ENCODE measurements at places on chromosomes 1 and 21.
A peak's percentile ranks its signal among the peaks of the same experiment; 100 is the strongest.

DNA sequence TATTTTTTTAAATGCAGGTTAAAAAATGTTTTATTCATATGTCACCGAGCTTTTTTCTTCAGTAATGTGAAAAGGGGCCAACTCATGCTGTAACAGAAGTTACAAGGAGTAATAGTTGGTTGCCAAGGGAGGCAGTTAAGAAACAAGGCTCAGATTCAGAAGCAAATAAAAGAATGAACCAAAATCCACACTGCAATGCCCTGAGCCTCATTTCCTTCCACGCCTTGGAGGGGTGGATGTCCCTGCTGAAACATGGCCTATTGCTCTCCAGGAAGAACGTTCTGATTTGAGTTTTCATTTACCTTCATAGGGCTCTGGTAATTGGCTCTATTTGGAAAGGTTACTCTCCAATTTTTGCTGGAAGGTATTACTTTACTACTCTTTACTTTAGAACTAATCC lies 24.4 kb downstream of the ALG14 start:
- no peak for DNase-seq

GRCh38 chr1:178945763-178946266 lies 74.9 kb upstream of the ANGPTL1 start:
- no peak for DNase-seq

GRCh38 chr1:192877283-192877886 lies 68.5 kb downstream of the RGS2 start:
- no peak for DNase-seq

- no peak for DNase-seq
Measured at GRCh38 chr1:81304187-81304586, 496.5 kb upstream of the ADGRL2 start.

DNA sequence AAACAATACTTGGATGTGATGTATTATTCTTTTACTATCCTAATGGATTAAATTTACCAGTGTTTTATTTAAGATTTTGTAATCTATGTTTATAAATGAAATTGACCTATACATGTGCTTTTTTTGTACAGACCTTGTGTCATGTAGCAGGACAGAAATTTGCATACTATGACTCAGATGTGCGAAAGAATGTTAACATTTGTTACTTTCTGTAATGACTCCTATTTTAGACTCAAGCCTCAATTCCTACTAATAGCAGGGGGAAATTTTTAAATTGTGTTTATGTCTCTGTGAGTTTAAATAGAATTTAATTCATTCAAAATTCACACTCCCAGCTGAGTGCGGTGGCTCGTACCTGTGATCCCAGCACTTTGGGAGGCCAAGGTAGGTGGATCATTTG lies 21.8 kb upstream of the RIMKLA start:
- no peak for DNase-seq

GRCh38 chr21:45868488-45868887 lies 113.1 kb upstream of the COL6A1 start:
- DNase-seq: no peak

DNA sequence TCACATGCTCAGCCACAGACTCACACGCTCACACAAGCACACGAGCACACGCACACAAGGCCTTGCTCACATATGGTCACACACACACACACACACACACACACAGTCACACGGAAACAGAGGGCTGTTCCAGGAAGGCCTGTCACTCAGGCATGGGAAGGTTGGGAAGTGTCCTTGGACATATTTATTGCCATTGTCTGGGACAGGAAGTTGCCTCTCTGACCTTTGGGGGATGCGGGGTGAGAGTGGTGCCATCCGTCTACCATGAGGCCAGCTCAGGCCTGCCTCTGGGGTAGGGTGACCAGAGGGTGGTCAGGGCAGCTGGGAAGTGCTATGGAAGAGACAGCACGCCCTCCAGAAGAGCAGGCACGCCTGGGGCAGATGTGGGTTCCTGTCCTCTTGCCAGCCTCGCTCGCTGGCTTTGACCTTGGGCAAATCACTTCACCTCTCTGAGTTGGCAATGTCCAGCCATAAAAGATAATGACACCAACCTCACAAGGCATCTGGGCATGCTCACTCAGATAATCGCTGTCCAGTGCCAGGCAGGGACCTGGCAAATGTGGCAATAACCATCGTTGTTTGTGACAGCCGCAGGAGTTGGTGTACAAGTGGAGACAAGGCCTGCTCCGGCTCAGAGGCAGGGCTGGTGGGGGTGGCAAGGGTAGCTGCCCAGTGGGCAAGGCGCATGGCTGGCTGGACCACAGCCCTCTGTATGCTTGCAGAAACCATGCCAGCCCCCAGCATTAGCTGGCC lies 8.0 kb upstream of the GUCA2A start:
- no peak for DNase-seq

GRCh38 chr1:172477741-172478140 lies 33.9 kb upstream of the PIGC start:
- no peak for DNase-seq

- no peak for DNase-seq
Measured at GRCh38 chr21:38813547-38813946, 7.8 kb downstream of the ETS2 start.

GRCh38 chr21:36204980-36205379 lies 48.4 kb downstream of the DOP1B start:
- DNase-seq: no peak

- no peak for DNase-seq
Measured at GRCh38 chr1:56437959-56438358, 141.4 kb downstream of the PLPP3 start.

- DNase-seq: no peak
Measured at GRCh38 chr1:156461781-156462647, 38.6 kb downstream of the MEF2D start.

GRCh38 chr1:14787604-14788003 lies 189.1 kb downstream of the KAZN start:
- peak; percentile 55 for DNase-seq

GRCh38 chr1:101995984-101996745 lies 561 bp downstream of the OLFM3 start:
- DNase-seq: no peak

DNA sequence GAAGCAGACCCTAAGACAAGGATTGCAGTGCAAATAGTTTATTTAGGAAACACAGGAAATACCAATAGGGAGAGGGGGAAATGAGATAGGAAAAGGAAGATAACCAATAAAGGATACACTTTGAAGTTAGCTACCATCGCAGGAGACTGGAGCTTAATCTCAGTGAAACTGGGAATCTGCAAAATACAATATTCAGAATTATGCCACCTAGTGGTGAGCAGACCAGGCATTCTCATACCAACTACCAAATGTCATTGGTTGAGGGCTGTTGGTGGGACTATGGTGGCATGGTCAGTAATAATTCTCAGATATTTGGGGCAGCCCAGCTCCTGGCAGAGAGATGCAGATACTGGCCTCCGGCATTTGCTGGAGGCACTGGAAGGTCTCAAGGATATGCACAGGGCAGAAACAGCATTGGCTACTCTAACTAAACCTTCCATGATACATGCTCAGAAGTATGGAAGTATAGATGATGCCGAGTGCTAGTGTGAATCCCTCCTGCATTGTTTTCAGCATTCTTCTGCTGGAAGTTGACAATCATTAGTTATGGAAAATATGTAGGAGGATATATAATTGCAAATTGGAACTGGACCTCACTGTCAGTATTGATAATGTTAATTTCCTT lies 11.8 kb upstream of the ZFP69B start:
- peak; percentile 9 for DNase-seq

GRCh38 chr1:42937141-42937696 lies 21.4 kb downstream of the SLC2A1 start:
- DNase-seq: peak; percentile 54

GRCh38 chr1:119141020-119141424 lies 569 bp upstream of the WARS2 start:
- DNase-seq: peak; percentile 53

GRCh38 chr1:108719656-108720435 lies 7.1 kb downstream of the FNDC7 start:
- DNase-seq: peak; percentile 30

- peak; percentile 30 for DNase-seq
Measured at GRCh38 chr1:44405798-44406736, 1.0 kb downstream of the RNF220 start.

DNA sequence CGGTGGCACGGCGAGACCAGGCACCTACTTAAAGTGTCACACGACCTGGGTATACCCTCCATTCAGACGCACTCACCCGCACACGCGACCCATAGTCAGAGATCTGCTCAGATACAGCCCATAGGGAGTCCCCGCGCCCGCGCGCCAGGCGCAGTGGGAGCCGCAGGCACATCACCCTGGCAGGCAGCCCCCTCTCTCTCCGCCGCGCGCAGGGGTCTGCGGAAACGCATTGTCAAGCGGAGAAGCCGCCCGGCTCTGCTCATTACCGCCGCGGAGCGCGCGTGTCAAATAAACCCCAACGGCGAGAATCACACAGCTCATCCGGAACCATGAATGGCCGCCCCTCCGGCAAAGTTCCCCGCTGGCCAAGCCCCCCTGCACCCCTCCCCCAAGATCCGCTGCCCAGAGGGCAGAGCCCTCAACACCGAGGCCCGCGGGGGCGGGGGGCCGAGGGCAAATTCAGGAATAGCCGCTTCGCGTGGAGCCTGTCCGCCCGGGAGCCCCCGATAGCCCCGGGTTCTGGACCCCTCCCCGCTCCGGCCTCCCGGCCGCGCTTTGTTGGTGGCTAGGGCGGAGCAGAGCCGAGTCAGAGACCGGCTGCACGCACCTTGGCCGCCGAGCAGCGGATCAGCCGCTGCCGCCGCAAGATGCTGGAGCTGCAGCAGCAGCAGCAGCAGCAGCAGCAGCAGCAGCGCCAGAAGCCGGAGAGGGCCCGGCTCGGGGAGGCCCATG lies 522 bp downstream of the LRP8 start:
- DNase-seq: peak; percentile 41

- DNase-seq: no peak
Measured at GRCh38 chr1:211534545-211535291, 42.8 kb upstream of the RD3 start.

- peak; percentile 6 for DNase-seq
Measured at GRCh38 chr1:88661188-88661587, 22.9 kb upstream of the PKN2 start.

DNA sequence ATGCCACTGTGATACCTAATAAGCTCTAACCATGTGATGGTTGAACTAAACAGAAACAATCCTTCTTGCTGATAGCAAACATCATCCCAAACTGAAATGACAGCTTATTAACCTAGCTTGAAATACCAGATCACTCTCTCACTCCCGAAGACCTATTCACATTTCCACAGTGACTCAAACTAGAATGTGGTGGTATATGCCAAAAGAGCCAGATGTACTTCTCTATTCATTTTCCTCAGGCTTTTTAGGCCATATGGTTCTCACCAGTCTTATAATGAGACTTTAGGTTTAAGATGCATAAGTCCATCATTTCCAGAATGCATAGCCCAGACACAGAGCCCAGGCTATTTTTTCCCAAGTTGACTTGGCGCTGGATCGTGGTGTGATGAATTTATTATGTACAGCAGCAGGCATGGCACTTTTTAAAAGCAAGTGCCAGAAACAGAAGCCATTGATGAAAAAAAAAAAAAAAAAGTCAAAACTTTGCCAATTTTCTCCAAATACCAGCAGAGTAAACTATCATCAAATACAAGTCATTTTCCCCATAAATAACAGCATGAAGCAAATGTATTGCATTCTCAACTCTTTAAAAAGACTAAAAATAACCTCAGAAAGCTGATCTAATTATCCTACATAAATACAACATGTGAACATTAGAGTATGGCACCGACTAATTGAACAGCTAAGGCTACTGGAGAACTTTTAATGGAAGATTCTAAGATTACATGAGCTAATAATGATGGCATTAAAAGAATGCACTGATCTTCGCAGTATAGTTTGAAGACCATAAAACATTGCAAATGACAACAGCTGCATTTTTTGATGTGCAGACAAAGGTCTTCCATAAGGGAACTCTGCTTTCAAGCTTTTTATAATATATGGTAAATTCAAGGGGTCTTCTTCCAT lies 365.4 kb downstream of the LRRIQ3 start:
- DNase-seq: no peak

DNA sequence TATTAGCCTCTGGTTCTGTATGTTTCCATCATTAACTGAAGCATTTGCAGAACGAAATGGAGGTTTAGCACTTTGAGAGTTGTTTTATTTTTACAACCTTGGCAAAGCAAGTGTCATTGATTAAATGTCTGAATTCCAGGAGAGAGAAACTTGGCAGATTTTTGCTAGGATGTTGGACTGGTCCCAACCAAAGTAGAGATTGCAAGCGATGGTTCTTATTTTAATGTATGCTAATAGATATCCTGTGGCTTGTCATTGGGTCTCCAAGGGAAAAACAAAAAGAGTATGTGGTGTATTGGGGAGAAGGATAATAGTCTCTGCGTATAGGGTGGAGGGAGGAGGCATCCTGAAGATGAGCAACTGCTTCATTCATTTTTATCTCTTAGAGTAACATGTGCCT lies 457.2 kb upstream of the RUNX1 start:
- DNase-seq: no peak

GRCh38 chr1:43019226-43019625 lies 60.6 kb upstream of the SLC2A1 start:
- no peak for DNase-seq

DNA sequence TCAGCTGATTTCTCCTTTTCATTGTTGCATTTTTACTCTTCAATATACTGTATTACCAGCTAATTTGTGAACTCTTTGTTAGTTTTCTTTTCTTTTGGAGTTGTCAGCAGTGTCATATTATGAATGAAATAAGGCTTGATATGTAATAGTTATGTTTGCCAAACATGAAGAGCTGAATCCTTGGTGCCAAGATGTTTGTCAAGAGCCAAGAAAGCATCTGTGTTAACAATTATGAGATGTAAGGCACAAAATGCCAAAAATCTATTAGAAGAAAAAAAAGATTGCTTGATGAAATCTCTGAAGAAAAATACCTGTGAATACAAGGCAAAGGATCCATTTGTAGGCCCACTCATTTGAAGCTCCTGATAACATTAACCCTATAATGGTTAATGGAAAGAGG lies 48.4 kb upstream of the RNPC3 start:
- DNase-seq: no peak

DNA sequence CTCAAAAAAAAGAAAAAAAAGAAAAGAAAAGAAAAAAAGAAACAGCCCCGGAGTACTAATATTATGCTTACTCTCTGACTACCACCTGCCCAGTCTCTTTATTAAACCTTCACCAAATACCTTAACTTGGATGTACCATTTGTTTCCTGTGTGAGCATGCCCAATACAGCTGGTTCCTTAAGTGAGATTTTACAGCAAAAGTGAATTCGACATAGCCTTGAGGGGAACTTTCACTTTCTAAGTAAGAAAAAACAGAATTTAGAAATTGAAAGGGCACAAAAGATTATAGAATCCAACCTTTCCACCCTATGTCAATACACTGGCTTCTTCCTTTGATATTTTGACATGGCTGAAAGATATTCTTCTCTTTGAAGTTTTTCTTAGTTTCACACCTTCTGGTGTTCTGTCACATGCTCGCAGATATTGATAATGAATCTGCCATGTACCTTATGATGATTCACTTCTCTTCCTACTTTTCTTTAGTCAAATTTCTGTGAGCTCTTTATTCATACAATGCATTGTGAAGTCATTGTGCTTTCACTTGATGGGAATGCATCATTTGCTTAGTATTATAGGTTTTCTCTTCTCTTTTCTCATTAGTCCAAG lies 5.2 kb upstream of the GIPC2 start:
- no peak for DNase-seq

- no peak for DNase-seq
Measured at GRCh38 chr1:39434797-39435395, 56.5 kb upstream of the BMP8A start.

- DNase-seq: no peak
Measured at GRCh38 chr21:14836950-14837349, 227.8 kb downstream of the NRIP1 start.

GRCh38 chr21:17949421-17949820 lies 130.3 kb upstream of the C21orf91 start:
- no peak for DNase-seq
